ENCODE measurements at places on chromosomes 11 and 22.

DNA sequence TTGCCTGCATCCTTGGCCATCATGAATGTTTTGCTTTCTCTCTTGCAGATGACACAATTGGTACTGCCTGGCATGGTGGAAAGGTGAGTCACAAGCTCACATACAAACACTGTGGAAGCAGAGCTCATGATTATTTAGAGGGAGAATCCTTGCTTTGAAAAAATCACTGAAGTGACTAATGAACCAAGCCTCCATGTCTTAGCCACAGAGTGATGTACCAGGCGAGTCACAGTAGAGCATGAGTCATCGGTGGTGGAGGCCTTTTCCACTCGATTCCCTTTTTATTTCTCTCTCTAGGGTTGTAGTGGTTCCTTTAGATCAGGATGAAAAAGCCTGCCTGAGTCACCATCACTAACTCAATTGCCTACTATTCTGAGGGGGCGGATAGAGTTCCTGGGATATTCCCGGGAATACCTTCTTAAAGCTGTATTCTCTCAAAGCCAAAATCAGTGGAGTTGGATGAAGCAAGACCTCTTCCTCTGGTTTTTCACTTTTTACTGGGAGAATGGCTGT, 49.6 kb upstream of the ALKBH3 start:
- DNase-seq: peak; percentile 95

- no peak for DNase-seq
Observed at GRCh38 chr22:19448076-19448607, 631 bp upstream of the C22orf39 start.

- no peak for DNase-seq
Observed at GRCh38 chr11:50155508-50155907, 122.8 kb downstream of the OR4C45 start.

DNA sequence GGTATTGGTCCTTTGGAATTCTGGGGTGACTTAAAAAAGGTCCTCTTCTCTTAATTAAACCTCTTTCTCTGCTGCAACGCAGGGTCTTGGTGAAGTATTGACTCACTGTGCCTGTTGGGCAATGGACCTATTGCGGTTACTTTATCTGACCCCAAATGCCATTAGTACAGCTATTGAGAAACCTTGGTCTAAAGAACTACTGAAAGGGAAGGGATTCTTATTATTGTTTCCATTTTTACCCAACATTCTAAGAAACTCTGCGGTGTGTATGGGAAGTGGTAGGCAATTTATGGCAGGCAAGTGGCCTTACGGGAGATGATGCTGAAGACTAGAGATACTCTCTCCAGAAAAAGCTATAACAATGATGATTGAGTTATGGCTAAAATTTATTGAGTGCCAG, 12.5 kb downstream of the SLC6A5 start:
- peak; percentile 64 for DNase-seq

DNA sequence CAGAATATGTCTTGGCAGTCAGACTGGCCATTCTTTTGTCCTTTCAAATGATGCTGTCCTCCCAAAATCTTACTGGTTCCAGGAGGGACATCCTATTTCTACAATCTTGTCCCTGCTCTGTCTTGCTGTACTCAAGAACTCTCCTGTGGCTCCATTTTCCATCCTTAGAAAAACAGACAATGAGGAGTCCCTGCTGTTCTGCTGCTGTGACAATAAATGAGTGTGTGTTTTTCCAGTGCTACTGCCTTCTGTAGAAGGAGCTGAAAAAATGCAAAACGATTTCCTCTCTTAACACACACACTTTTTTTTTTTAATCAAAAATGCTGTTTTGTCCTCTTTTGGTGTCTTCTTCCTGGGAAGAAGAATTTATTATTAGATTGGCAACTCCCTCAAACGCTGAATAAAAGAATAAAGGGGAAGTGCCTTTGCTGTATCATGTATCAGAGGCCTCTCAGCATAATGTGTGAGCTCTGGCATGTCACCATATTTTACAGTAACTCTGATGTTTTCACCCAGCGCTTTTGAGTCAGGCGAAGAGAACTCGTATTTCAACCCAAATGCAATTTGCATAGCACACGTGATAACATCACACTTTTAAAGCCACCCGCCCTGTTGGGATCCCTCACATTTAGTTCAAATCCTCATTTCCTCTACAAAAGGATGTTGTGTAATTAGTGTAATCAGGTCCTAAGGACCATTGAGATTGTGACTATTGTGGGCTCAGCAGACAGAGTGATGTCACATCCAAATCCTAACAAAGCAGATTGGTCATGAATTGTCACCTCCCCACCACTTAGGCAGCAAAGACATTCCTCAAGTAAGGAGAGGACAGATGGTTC, 496.0 kb upstream of the LARGE1 start:
- DNase-seq: no peak

GRCh38 chr22:23678133-23678532, 12.7 kb upstream of the RGL4 start:
- DNase-seq: no peak

DNA sequence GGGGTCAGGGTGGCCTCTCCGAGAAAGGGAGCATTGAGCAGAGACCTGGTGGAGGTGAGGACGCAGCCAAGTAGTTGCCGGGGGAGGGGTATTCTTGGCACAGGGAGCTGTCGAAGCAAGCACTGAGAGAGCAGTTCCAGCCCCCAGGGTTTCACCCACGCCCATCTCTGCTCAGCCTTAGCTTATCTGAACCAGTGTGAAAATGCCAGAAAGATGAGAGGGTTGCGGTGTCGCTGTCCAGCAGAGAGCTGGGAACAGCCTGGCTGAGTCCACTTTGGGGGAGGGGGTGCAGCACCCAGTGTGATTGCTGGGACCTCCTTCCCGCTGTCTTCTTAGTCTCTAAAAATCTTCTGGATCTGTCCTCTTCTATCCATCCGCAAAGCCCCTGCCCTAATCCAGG, 123.3 kb upstream of the TBCEL start:
- DNase-seq: no peak

DNA sequence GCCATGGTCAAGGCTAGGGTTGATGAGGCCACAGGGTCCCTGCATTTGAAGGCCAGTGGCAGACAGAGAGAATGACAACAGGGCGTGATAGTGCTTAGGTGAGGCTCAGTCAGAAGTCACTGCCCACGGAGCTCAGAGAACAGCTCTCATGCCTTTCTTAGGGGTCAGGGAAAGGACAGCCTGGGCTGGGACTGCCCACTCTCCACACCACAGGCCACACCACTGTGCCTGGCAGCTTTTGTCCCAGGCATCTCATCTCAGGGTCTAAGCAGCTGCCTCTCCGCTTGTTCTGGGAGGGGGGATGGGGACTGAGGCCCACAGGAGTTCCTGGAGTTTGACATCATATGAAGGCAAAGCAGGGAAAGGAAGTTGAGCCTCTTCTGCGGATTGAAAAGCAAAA, 150.2 kb upstream of the B3GAT1 start:
- DNase-seq: no peak

DNA sequence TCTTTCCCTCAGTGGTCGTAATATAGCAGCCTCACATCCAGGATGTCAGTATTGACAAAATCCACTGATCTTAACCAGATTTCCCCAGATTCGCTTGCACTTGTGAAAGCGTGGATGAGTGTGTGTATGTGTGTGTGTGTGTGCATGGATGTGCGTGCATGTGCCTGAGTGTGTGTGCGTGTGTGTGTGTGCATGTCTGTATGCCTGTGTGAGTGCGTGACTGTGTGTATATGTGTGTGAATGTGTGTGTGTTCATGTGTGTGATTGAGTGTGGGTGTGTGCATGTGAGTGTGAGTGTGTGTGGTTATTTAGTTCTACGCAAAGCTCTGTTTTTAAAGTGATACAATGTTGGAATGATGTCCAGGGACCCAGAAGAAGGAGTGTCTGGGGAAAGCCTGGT, 723.2 kb downstream of the BRD1 start:
- DNase-seq: no peak

- no peak for DNase-seq
Observed at GRCh38 chr22:39070186-39070585, 6.9 kb upstream of the APOBEC3G start.

- DNase-seq: no peak
Observed at GRCh38 chr11:1998290-1998689, 648 bp upstream of the H19 start.

- DNase-seq: no peak
Observed at GRCh38 chr11:6458352-6459098, 15.2 kb downstream of the TRIM3 start.

DNA sequence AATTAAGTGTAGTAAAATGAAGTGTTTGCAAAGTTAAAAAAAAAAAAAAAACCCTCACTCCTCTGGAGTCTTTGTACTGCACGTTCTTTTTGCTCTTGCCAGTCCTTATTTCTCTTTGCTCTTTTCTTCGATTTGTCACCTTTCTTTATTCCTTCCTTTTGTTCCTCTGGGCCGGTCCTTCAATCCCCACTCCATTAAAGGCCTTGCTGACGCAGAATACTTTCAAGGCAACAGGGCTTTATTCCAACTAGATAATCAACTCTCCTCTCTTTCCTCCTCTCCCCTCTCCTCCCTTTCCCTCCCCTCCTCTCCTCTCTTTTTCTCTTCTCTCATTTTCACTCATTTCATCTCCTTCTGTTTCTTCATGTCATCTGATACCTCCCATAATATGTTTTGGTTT, 138.2 kb upstream of the NTM start:
- DNase-seq: no peak

DNA sequence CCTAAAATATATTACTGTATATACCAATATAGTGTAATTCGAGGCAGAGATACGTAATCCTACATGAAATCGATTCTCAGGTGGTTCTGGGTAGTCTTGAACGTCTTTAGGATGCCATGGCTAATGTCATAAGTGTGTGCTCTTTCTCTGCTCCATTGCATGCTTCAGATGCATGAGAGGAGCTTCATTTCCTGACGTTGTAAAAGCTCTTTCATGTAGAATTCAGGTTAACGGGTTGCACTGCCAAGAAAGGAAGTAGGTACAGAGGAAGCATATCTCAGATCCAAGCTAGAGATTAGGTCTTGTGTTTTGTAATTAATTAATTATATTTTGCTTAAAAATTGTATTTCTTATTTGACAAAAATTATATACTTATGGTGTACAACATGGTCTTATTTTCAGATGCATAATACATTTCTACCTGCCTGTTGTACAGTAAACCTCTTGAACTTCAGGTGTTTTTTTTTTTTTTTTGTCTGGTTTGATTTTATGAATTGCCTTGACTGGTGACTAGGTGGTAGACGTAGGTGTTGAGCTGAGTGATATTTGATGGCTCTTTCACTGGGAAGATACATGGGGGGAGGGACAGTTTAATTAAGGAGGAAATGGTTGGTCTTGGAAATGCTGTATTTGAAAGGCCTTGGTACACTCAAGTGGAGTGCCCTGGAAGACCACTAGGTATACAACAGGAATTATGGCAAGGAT, 9.3 kb downstream of the NUP50 start:
- no peak for DNase-seq

- peak; percentile 42 for DNase-seq
Observed at GRCh38 chr22:26213826-26214225, 44.6 kb downstream of the SEZ6L start.

GRCh38 chr11:123161376-123162030, 33.5 kb downstream of the CLMP start:
- no peak for DNase-seq

DNA sequence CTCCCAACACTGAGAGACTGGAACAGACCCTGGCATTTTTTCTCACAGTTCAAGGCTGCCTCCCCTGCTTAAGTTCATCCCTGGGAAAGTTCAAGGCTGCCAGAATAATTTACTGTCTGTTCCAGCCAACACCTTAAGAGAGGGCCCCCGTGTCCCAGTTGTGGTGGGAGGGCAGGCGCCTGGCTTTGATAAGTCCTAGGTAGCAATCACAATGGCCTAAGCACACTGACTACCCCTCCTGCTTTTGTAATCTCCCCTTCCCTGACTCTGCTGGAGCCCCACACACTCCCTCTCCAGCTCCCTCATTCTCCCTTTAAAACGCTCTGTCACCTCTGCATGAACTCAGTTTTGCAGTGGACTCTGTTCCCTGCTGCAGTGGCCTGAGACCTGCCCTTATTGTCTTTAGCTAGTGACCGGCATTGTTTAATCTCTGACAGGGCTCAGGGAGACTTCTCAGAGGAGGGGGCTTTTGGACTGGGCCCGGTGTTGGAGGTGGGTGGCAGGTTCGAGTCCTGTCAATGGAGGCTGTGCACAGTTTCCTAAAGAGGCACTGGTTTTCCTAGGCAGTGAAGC, 507.2 kb downstream of the TBC1D22A start:
- no peak for DNase-seq

DNA sequence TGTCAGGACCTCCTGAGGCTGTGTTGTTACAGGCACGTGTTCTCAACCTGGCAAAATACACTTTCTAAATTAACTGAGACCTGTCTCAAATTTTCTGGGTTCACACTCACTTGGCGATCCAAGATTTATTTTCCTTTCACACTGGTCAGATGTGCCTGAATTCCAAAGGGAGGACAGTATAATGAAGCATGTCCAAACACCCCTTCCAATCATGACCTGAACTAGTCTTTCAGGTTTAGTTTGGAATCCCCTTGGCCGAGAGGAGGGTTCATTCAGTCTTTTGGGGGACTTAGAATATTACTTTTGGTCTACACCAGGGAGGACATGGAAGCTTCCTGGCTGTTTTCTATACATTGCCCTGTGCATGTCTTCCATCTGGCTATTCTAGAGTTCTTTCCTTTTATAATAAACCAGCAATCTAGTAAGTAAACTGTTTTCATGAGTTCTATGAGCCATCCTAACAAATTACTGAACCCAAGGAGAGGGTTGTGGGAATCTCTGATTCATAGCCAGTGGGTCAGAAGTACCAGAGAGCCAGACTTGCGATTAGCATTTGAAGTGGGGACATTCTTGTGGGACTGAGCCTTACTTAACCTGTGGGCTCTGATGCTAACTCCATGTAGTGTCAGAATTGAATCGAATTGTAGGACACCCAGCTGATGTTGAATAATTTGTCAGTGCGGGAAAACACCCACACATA, 14.8 kb upstream of the TMEM216 start:
- peak; percentile 36 for DNase-seq

DNA sequence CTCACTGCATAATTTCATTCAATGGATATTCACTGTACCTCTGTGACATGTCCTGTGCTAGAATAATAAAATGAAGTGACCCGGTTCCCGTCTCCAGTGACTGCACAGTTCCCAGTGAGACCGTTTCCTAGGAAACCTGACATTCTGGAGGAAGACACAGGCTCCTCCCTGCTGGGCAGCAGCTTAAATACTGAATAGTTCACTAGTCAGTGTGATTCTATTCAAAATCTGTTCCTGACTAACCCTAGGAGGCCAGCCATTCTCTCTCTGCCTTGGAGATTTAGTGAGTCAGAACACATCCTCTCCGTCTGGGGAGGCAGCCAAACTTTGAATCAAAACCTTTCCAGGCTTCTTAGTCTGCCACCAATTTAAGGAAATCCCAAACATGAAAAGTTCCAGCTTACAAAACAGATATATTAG, 11.3 kb downstream of the TRIM66 start:
- DNase-seq: no peak

- peak; percentile 38 for DNase-seq
Observed at GRCh38 chr11:78577495-78577894, 2.8 kb upstream of the NARS2 start.

GRCh38 chr11:64211181-64211872, 4.8 kb downstream of the FERMT3 start:
- no peak for DNase-seq

GRCh38 chr11:3205261-3206155, 13.1 kb downstream of the MRGPRG start:
- DNase-seq: no peak

- DNase-seq: peak; percentile 31
Observed at GRCh38 chr11:116224154-116224888, 548.5 kb downstream of the BUD13 start.

All from inflammatory macrophage treated with lipopolysaccharide for 4 hours (primary cell).